Immature natural killer cell (primary cell): ENCODE measurements at places on chromosomes 1 and 21. TPM values are rescaled to one million over a fixed set of nuclear protein-coding genes. Genes with fewer than 3 reads are reported as not detected.

DNA sequence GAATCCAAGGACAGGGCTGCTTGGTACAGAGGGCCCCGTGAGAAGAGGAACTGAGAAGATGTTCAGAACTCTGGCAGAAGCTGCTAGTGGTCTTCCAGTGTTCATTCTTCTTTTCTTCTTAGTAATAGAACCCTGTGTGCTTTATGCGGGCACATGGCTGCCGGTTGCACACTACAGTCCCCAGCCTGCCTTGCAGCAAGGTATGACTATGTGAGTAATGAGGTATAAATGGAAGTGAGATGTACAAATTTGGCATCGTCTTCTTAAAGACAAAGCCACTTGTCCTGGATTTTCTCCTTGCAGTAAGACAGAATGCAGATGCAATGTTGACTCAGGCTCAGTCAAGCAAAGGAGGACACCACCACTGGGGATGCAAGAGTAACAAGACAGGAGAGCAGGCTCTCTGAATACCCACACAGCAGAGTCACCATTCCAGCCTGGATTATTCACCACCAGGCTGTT is 15.0 kb upstream of the ATP1B1 start:
- no peak for DNase-seq

- DNase-seq: no peak
Observed at GRCh38 chr1:24850328-24850920, 79.7 kb downstream of the RUNX3 start.

GRCh38 chr1:231606712-231607111 is 19.9 kb upstream of the DISC1 start:
- no peak for DNase-seq

- DNase-seq: no peak
Observed at GRCh38 chr1:105636052-105636451, 1420.4 kb upstream of the PRMT6 start.

- no peak for DNase-seq
Observed at GRCh38 chr1:204692841-204693356, 7.4 kb upstream of the LRRN2 start.

- no peak for DNase-seq
Observed at GRCh38 chr1:205585169-205585834, 46.5 kb downstream of the ELK4 start.

- DNase-seq: no peak
Observed at GRCh38 chr1:80214888-80215540, 1208.5 kb upstream of the ADGRL4 start.

GRCh38 chr1:89887270-89887669 is 66.4 kb downstream of the LRRC8D start:
- DNase-seq: no peak

GRCh38 chr1:225921734-225922709 is 2.0 kb downstream of the PYCR2 start:
- DNase-seq: no peak

- no peak for DNase-seq
Observed at GRCh38 chr1:62849031-62849430, 65.1 kb downstream of the ATG4C start.

DNA sequence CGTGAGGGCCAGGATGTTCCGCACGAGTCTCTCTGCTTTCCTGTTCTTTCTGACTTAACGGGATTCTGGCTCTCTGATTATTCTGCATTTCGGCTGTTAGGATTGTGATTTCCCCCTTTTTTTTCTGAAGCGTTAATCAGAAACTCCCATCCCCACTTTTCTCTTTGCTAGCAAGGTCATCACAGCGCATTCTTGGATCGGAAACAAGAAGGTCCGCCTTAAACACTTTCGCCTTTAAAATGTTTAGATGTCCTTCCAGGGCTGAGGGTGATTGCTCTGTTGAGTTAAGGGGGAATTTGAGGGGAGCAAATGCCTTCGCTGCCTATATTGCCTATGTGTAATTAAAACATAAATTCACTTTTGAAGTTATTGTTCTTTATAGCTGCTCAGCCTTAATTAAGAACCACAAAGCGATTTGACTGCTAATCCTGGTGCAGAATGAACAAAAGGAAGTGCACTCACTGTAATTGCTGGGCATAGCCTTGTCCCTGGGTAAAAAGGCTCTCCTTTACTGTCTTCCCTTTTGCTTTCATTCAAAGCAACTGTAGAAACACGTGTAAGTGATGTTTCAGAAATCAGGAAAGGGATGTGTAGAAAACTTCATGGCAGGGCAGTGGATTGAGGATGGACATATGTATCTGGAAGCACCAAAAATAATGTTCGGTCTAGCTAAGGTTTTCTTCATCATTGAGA is 1.2 kb downstream of the LAMC1 start:
- DNase-seq: no peak

DNA sequence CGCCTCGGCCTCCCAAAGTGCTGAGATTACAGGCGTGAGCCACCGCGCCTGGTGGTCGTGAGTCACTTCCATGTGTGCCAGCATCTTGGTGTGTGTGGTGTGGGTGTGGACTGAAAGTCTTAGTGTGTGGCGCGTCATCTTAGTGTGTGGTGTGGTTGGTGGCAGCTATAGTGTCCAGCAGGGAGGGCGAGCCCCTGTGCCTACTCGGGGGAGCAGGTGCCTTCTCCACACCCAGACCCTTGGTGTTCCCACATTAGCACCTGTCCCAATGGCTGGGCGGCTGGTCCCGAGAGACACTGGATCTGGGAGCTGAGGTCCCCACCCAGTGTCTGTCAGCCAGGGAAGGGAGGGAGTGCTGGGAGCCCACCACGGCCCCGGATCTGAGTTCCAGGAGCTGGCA is 2.8 kb downstream of the SCNN1D start:
- no peak for DNase-seq

DNA sequence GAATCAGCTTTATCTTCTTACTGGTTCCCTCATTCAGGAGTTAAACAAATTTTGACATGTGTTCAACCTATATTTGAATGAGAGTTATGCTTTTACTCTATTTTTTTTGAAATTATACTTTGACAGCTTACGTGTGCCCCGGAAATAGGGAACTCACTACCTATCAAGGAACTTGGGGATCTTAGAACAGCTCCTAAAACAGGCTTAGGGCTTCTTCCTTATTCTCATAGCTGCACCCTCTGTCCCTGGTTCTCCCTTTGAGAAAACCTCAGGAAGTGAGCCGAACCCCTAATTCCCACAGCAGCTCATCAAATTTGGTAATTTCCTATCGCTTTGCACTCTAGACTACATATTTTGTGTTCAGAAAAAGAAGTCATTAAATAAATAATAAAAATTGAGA is 81.2 kb upstream of the RUNX3 start:
- DNase-seq: no peak

- no peak for DNase-seq
Observed at GRCh38 chr1:19385221-19385620, 73.1 kb downstream of the SLC66A1 start.

DNA sequence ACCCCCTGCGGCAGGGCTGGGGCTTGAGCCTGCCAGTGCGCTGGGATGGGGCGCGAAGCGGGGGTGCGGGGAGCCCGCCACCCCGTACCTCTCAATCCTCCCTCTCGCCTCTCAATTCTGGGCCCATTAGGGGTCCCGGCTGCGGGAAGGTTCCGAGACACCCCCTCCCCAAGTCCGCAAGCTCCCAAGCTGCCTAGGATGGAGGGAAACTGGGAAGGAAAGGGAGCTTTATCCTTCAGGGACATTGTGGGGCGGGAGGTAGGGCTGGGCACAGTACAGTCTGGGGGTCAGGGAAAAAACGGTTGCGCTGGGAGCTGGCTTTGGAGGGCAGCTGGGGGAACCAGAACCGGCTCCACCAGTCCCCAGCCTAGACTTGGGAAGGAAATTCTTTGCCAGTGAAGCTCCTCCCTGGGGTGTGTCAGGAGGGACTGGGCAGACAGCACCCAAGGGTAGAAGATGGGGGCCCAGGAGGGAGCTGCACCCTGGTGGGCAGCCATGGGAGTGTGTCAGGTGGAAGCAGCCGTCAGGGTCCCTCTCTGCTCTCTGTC is 904 bp downstream of the GJB3 start:
- DNase-seq: no peak

- peak; percentile 78 for DNase-seq
Observed at GRCh38 chr21:45439161-45439872, 34.4 kb downstream of the COL18A1 start.

- no peak for DNase-seq
Observed at GRCh38 chr1:87497380-87498203, 168.9 kb downstream of the LMO4 start.

- DNase-seq: no peak
Observed at GRCh38 chr1:45409276-45409675, 69.0 kb upstream of the MUTYH start.

GRCh38 chr1:207248544-207249198 is 72.8 kb upstream of the CD55 start:
- no peak for DNase-seq

GRCh38 chr1:16101623-16102022 is 28.2 kb upstream of the FAM131C start:
- no peak for DNase-seq

GRCh38 chr1:23817633-23818032 is 7.6 kb downstream of the HMGCL start:
- no peak for DNase-seq

DNA sequence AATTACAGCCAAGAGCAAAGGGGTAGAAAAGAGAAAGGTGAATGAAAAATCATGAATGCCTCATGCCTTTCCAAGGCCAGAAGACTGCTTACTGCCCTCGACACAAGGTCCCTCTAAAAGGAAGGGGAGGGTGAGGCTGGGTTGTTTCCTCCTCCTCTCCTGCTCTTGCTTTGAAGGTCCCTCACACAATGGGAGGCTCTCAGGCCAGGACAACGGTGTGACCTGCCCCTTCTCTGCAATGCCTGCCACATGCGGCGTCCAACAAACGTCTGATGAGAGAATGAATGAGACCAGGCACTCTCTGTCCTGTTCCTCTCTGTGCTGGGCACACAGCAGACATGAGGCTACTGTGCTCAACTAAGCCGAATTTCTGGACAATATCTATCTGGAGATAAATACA is 51.3 kb downstream of the SSBP3 start:
- no peak for DNase-seq

- no peak for DNase-seq
Observed at GRCh38 chr1:234119431-234119830, 215.0 kb downstream of the SLC35F3 start.

DNA sequence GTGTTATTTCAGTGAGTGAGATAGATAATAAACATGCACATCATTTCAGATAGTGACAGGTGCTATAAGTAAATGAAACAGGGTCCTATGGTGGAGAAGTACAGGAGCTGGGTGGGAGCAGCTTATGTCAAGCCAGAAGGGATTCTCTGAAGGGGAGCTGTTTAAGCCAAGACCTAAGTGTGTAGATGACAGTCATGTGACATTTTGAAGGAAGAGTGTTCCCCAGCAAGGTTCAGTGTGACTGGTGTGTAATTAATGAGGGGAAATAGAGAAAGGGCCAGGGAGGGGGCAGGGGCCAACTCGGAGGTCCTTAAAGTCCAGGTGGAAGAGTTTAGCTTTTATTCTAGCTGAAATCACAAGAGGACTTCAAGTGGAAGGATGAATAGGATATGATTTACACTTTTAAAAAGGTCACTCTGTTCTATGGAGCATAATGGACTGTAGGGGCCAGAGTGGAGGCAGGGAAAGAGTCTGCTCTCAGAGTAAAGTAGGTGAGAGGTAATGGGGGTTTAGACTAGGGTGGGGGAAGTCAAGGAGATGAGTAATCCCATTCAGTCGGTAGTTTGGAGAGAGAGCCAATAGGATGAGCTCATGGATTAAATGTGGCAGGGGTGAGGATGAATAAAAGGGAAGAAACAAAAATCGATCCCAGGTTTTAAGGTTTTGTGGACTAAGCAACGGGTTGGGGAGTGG is 243.1 kb downstream of the CACNA1E start:
- no peak for DNase-seq

DNA sequence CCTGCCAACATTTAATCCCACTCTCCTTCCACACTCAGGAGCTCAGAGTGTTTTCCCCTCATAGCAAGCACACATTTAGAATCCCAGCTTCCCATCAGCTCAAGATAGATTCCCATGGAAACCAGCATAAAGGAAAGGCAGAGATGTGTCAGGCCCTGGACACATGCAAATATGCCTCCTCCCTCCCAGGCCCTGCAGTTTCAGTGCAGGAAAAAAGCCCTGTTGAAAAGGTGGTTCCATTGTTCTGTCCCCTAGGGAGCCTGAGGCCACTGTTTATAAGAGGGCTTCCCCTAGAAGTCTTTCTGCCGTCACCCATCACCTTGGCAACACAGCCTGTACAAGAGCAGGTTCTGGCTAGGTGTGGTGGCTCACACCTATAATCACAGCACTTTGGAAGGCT is 3.6 kb downstream of the CACNA1S start:
- DNase-seq: no peak

- DNase-seq: no peak
Observed at GRCh38 chr1:190762325-190762724, 284.7 kb upstream of the BRINP3 start.

Gene ROR1
- 3.3 TPM for polyA plus RNA-seq

Gene FHL3
- polyA plus RNA-seq: 74.1 TPM

Gene MATN1
- polyA plus RNA-seq: not detected

Gene SAMD13
- 1.2 TPM for polyA plus RNA-seq

Gene SLAMF1
- polyA plus RNA-seq: 0.21 TPM

Gene KRTAP11-1
- not detected for polyA plus RNA-seq

Gene ELAPOR1
- polyA plus RNA-seq: 3.0 TPM

Gene CORT
- not detected for polyA plus RNA-seq

Gene KCNA3
- polyA plus RNA-seq: 12.4 TPM

Gene ST6GALNAC3
- not detected for polyA plus RNA-seq

Gene SHISAL2A
- polyA plus RNA-seq: 9.9 TPM

Gene FRRS1
- not detected for polyA plus RNA-seq

Gene FAM72C
- polyA plus RNA-seq: 0.36 TPM
